Cortex of kidney (tissue), 1 donor: ENCODE measurements at places on chromosomes 6 and 20.

GRCh38 chr6:10237298-10238038 is 177.4 kb downstream of the TFAP2A start:
- no peak for DNase-seq

DNA sequence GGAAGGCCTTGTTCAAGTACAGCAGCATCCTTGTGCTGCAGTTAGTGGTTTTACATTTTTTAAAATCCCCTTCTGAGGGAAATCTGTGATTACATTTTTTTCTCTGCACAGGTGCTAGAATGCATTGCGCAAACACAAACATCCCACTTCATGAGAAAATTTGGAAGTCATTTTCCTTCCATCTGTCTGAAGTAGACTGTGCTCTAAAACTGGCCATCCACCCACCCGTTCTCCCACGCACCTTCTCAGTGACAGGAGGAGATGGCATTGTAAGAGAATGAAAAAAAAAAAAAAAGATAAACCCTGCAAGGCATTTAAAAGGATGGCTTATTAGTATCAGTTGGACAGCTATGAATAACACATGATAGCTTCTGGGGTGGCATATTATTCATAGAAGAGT is 65.0 kb downstream of the SOBP start:
- DNase-seq, result no peak

GRCh38 chr20:16257021-16257420 is 316.2 kb downstream of the KIF16B start:
- no peak for DNase-seq

DNA sequence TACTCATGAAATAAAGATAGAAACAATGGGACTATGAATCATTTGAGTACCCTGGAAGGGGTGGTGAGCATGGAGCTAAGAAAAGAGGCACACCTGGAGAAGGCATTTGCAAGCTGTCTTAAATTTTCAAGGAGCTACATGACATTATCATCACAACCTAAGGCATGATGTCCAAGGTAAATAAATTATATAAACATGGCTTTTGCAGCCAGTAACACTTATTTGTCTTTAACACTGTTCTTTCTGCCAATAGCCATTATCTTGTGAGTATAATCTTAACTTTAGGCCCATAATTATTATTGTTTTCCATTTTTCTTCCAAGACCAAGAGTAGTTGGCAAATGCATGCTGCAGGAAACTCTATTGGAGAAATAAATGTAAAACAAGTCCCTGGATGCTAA is 63.7 kb downstream of the ALDH5A1 start:
- DNase-seq, result no peak

DNA sequence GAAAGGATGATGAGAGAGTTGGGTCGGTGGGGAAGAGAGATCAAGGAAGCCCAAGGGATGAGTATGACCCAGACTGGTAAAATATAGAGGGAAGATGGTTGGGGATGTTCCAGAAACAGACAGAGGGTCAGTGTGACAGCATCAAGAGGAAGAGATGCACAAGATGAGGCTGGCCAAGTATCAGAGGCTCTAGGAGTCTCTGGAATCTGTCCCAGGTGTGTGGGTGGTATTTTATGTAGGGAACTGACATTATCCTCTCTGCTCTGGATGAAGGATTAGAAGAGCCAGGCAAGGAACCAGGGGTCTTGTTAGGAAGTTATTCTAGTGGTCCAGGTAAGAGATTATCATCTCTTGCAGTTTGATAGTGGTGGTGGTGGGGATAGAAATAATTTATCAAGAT is 3.6 kb downstream of the PAK5 start:
- no peak for DNase-seq

- no peak for DNase-seq
These were observed 112.0 kb upstream of the BEND6 start for GRCh38 chr6:56842686-56843475.

DNA sequence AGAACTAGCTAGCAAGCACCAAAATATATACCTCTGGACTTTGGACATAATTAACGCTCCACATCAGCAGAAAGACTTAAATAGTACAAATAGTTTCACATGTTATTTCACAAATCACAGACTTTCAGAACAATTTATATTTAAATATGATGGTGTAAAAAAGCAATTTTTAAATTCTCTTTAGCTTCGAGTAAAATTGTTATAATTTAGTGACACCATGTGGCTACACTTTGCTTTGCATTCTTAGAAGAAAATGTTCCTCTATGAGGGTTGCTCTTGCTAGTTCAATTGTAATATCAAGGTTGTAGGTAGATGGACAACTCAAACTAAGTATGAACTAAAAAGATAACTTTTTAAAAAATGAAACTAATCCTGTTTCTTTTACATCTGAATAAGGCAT is 69.0 kb downstream of the BTBD9 start:
- no peak for DNase-seq

DNA sequence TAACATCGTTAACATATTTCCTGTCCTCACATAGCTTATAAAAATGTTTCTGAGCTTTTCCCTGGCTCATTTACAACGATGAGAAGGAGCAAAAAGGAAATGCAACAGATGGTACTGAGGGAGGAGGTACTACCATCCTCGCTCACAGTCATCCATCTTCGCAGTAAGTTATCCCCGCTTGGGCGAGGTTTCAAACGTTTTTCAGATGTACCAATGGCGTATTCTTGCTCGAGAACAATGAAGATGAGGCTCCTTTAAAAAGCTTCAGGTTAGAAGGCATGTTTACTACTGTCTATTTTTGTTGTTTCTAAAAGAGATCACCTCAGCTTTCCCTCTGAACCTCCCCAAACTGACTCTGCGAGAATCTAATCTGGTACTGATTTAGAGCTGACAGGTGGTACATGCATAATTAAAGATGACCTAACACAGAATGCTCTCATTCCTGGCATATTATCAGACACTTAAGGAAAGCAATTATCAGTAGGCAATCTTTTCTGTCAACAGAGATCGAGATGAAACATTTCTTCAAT is 178.7 kb downstream of the GJA10 start:
- DNase-seq, result no peak

DNA sequence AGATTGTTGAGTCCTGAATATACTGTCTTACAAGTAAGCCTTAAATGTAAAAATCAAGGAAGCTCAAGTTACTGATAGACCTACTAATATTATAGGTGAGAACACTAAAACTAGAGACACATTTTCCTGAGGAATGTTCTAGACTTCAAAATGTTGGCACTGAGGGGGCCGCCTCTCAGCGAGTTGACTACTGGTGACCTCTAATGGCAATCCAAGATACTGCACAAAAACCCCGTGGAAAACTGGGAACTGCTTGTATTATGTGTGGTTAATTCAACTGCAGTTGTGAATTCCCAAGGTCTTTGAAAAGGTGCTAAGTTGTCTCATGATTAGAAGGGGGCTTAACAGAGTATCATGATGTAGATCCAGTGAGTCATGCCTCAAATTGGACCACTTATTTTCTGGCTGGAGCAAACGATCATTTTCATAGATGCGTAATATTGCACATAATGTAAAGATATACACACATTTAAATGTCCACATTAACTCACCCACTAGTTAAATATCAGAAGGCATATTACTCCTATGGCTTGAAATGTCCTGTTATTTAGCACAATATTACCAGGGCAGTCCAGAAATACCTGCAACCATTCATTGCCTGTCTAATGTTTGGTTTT is 336.2 kb downstream of the FOXA2 start:
- no peak for DNase-seq

GRCh38 chr6:8904754-8905153 is 469.4 kb upstream of the SLC35B3 start:
- no peak for DNase-seq

DNA sequence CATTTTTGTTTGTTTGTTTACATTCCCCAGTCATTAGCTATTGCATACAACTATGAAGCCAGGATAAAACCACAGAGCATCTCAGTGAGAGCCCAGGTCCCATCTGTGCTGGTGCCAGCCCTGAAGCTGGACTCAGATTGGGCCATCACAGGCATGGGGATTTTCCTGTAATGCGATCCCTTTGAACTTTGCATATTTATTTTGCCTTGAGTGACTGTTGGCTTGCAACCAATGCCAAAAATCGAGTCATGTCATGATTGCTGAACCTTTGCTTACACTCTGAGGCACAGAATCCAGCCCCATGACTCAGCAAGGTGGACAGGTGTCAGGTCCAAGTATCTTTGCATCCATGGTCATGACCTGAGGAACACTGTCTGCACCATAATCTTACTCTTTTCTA is 46.2 kb upstream of the GGTLC1 start:
- DNase-seq, result no peak

- no peak for DNase-seq
These were observed 1.3 kb downstream of the SUPT3H start for GRCh38 chr6:45376310-45377042.

DNA sequence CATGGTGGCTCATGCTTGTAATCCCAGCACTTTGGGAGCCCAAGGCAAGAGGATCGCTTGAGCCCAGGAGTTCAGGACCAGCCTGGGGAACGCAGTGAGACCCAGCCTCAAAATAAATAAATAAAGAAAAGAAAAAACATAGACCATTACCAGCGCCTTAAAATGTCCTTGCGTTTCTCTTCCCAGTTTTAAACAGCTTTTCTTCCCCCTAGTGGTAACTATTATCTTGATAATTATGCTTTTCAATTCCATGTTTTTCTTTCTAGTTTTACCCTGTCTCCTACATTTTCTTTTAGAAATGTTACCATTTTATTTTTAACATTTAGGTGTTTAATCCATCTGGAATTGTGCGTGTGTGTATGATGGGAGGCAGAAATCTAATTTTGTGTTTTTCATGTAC is 24.4 kb downstream of the DNAH8 start:
- no peak for DNase-seq

GRCh38 chr20:17969884-17970409 is 1.1 kb downstream of the MGME1 start:
- DNase-seq, result no peak

GRCh38 chr6:16802071-16802470 is 40.8 kb upstream of the ATXN1 start:
- DNase-seq, result no peak

GRCh38 chr20:38870733-38871559 is 55.3 kb upstream of the FAM83D start:
- no peak for DNase-seq

- no peak for DNase-seq
These were observed 200.2 kb upstream of the SUPT3H start for GRCh38 chr6:45577836-45578504.

- DNase-seq, result no peak
These were observed 72.6 kb downstream of the REV3L start for GRCh38 chr6:111410371-111410770.

DNA sequence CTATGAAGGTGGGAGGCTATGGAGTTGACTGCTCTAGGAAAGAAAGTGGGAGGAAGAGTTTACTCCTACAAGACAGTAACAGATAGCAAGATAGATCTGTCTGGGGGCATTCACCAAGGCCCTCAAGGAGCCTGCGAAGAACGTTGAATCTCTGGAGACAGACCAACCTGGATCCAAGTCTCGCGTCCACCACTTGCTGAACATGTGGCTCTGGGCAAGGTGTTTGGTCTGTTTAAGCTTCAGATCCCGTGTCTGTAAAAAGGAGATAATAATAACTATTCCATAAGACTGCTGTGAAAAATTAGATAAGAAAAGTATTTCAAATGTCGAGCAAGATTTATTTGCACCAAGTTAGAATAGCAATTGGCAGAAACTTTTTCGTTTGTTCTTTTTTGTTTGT is 8.1 kb upstream of the EEF1A1 start:
- no peak for DNase-seq

- DNase-seq, result no peak
These were observed 113.9 kb upstream of the PRSS16 start for GRCh38 chr6:27133281-27134227.

- DNase-seq, result no peak
These were observed 33.3 kb downstream of the SLX4IP start for GRCh38 chr20:10468340-10468845.

DNA sequence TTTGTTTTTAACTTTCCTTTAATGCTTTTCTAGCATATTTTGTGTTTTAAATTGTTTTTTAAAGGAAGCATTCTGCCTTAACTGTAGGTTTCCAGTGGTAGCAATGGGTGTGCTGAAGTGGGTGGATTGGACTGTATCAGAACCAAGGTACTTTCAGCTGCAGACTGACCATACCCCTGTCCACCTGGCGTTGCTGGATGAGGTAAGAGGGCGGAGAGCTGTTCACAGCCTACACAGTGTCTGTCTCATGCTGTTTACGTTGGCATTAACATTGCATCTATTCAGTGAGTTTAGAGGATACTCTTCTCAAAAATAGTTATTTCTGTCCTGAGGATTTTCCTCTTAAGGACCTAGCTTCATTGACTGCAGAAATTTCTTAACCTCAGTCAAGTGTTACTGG is 11.9 kb downstream of the NELFCD start:
- DNase-seq, result no peak

DNA sequence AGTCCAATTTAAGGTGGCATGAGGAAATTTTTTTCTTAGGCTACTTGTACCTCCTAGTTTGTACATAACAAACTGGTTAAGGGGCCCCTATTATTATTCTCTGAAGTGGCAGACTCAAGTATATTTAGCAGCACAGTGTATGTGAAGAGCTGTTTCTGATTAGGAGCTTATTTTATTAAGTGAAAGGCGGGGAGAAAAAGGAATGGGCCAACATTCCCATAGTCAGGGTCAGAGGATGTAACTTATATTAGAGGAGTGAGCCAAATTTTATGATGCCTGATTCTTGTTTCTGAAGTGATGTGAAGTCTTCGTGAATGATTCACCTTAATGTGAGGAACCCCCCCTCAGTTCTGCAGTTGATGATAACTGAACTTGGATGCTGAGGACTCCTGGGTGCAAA is 2.8 kb downstream of the HECA start:
- no peak for DNase-seq

- DNase-seq, result no peak
These were observed 126.5 kb downstream of the HUS1B start for GRCh38 chr6:530425-530824.

DNA sequence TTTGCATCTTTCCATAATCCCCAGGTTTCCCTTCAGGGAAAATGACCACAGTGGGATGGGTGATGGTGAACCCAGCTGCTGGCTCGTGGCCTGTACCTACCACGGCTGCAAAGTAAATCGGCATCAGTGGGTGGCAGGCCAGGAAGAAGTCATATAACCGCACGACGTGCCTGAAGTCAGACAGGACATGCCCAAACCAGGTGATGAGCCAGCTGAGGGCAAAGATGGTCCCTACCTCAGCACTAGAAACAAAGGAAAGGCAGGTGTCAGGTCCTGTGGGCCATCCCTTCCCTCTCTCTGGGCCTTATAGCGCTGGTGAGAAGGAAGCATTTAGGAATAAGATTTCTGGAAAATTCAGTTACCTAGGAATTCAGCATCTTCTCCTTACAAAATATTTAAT is 22.2 kb downstream of the TBC1D20 start:
- DNase-seq, result no peak

GRCh38 chr6:31669676-31670075 is at the start of gene LY6G5B:
LY6G5B (plus strand) TSS chr6:31669976; CDS start chr6:31670951, 975 bp downstream.
- DNase-seq, result no peak

GRCh38 chr6:112760831-112761230 is 413.7 kb downstream of the RFPL4B start:
- DNase-seq, result no peak

GRCh38 chr6:67285770-67286495 is 1349.1 kb upstream of the ADGRB3 start:
- DNase-seq, result no peak

- DNase-seq, result no peak
These were observed 77.8 kb downstream of the ZFAND3 start for GRCh38 chr6:37897321-37897720.

- no peak for DNase-seq
These were observed 103.0 kb upstream of the FOXQ1 start for GRCh38 chr6:1208876-1209275.

GRCh38 chr6:16836144-16836981 is 75.1 kb upstream of the ATXN1 start:
- no peak for DNase-seq
